ENCODE measurements at places on chromosomes 11 and 22.

- no peak for DNase-seq
These were observed 46.8 kb downstream of the BTG4 start for GRCh38 chr11:111465400-111465799.

DNA sequence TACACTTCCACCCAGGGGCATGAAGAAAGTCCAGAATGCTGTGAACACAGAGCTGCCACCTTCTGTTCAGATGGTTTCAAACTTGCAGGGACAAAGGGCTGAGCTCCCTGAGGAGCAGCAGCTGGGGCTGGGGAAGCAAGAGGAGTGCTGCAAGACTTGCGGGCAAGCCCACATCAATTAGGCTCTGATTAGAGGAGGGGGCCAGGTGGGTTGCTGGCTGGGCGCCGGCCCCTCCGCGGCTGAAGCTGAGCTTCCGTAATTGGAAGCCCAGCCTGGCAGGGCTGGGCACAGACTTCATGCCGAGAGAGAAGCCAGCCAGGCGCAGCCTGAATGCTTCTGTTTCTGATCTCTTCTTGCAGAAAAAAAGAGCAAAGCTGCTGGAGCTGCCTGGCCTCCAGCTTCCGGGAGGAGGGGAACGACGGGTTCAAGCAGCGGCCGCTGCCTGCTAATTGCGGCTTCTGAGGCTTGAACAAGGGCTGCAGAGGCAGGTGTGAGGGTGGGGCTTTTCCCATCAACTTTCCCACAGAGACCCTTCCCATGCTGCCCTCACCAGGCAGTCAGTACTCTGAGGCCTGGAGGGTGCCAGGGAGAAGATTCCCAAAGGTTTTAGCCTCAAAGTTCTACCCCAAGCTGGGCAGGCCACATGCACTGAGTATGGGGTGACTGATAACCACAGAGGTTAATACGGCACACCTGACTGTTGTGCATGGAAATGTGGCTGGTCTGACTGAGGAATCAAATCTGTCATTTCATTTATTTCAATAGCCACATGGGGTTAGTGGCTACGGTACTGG is 91.1 kb upstream of the LMO1 start:
- DNase-seq = no peak

DNA sequence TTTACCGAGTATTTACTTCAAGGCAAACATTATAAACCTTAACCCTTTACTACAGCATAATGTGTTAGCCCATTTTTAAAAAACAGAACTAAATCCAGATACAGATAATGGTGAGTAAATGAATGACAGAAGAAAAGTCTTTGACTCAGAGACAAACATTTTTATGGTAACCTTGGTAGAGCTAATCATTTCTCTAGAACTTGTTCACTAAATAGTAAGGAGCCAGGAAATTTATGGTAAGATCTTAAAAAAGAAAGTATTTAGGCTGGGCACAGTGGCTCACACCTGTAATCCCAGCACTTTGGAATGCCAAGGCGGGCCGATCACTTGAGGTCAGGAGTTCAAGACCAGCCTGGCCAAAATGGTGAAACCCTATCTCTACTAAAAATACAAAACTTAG is 11.5 kb upstream of the FUT4 start:
- DNase-seq = no peak

- no peak for DNase-seq
These were observed 529.6 kb downstream of the BRD1 start for GRCh38 chr22:49297871-49298721.

DNA sequence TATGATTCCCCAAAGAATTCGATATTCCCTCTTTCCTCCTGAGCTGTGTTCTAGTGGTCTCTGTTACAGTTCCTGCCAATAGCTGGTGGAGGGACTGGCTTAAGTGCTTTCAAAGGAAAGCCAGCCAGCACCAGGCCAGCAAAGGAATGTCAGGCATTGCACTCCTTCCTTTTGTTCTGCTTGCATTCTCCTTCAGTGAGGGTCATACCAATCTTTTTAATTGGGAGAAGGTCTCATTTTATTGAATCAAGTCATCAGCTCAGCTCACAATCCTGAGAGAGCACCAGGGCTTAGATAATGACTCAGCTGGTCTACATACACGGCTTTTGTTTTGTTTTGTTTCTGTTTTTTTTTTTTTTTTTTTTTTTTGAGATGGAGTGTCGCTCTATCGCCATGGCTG is 222.9 kb downstream of the NAV2 start:
- peak; percentile 85 for DNase-seq

DNA sequence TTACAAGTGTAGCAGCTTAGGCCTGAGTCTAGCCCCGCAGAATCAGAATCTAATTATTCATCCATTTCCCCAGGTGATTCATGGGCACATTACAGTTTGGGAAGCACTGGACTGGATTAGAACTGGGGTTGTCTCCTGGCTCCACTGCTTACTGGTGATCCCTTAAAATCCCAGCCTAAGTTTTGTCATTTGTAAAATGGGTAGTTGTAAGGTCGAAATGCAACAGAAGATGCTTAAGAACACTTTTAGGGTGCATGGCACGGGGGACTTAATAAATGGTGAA is 1.3 kb downstream of the STX3 start:
- DNase-seq = no peak

DNA sequence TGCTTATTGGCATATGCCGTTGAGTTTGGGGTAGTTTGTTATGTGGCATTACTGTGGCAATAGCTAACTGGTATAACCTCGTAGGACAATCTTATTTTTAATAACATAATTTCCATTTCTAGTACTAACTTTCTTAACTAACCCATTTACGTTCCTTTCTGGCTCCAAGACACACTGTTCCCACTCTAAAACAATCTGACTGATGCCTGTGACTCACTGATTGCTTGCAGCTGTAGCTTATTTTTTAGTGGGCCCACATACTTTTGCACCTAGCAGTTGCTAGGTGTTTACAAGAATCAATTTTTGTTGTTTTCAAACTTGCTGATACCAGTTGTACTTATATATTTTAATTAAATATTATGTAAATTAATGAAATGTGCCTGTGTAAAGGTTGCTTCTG is 52.2 kb downstream of the FAT3 start:
- no peak for DNase-seq

DNA sequence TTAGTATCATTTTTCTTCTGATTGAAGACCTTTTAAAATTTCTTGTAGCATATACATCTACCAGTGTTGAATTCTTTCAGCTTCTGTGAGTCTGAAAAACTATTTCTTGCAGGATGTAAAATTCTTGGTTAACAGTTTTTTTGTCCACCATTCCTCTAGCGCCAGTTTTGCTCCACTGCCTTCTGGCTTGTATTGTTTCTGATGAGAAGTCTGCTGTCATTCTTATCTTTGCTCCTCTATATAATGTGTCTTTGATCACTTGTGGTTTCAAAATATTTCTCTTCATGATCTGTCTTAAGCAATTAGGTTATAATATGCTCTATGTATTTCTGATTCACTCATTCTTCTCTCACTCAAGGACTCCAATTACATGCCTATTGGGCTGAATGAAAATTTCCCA is 152.3 kb downstream of the INSC start:
- DNase-seq = no peak

DNA sequence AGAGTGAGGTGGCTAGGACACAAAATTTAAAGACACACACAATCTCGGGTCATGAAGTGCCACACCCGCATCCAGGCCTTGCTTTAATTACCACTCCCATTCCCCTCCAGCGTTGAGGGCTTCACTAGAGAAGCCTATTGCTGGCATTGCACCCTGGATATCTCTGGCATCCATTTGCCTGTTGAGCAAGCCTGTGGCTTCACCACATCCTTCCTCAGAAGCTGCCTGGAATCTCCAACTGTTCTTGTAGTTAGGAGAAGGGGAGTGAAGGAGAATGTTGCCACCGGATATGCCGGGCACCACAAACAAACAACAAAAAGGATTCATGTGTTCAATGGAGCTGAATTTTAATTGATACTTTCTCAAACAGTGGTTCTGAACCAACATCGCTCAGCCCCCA is 34.4 kb upstream of the RCN1 start:
- no peak for DNase-seq

DNA sequence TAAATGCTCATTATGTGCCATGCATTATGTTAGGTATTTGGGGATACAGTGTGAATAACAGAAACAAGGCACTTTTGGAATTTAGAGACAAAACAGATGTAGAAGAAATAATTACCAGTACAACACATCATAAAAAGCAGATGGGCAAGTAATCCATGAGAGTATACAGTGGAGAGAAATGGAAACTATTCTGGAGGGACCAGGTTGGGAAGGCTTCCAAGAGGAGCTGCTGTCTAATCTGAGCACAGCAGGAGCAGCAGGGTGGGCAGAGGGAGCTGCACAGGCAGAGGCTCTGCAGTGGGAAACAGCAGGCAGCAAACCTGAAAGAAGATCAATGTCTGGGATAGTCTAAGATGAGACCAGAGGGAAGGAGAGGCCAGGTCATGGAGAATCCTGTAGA is 268.7 kb upstream of the CCDC90B start:
- no peak for DNase-seq

- peak; percentile 96 for DNase-seq
These were observed at the start of gene SVIP for GRCh38 chr11:22829231-22830081. TSS of gene SVIP (minus strand) at chr11:22829801. CDS start at chr11:22829748, 53 bp downstream.

DNA sequence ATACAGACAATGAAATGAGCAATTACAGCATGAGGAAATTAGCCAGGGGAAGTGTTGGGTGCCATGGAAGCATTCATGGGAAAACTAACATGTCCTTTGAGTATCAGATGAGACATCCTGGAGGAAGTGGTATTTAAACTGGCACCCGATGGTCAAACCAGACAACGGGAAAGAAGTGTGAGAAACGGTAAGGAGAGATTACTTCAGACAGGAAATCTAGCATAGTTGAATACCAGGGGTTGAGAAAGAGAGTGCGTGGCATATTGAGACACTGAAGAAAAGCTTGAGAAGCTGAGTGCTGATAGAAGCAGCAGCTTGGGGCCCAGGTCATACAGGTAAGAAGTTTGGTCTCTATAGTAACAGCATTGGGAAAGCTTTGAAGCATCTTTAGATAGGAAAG is 175.3 kb downstream of the C11orf87 start:
- DNase-seq = no peak

Data from GM23338 (cell line).